ENCODE measurements at places on chromosomes 13 and 19.

DNA sequence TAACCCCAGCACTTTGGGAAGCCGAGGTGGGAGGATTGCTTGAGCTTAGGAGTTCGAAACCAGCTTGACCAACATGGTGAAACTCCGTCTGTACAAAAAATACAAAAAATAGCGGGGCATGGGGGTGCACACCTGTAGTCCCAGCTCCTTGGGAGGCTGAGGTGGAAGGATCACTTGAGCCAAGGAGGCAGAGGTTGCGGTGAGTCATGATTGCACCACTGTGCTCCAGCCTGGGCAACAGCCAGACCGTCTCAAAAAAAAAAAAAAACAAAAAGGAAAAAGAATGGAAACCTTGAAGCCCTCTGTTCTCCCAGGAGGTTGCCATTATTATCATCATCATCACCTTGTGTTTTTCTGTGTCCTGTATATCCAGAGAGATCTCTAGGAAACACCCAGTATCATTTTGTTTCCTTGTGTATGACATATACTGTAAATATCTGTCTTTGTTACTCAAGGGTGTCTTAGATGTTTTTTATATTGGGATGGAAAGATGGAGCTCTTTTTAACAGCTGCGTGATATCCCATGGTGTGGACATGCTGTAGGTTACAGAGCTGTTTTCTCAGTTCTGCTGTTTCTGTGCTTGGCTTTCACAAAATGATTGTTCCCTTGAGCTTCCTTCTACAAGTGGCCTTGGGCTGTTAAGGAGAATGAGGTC is 11.8 kb downstream of the CHAF1A start:
- ATAC-seq, result no peak

DNA sequence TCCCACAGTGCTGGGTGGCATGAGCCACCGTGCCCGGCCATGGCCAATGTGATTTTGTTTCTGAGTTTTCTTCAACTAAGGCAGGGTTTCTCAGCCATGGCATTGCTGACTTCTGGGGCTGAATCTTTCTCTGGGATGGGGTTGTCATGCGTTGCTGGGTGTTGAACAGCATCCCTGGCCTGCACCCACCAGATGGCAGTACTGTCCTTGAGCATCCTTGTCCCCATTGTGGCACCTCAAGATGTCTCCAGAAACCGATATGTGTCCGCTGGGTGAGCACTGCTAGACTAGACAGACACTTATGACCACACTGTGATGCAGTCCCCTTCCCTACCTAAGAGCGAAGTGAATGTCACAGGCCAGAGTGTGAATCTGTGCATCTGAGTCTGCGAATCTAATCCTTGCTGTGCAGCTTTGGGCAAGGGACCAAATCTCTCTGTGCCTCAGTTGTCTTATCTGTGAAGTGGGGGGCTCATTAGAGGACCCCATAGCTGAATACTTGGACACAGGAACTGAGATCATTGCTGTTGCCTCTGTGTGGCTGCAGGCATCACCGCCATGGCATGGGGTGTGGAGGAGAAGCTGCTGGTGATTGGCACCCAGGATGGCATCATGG is 50.3 kb upstream of the SIN3B start:
- ATAC-seq, result no peak

DNA sequence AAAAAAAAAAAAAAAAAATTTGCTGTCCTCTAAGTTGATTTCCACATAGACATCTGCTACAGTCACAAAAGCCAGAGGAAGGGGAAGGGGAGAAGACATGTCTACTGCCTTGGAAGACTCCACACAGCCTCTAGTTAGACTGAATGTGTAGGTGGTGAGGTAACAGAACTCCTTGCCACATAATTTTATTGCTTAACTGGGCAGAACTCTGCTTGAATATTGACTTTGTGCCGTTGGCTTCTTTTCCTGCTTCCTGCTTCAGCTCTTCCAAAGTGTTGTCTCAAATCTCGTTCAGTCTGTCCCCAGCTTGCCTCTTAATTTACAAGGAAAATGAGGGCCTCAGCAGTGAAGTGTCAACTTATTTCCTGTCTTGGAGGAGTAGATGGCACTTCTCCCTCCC is 37.1 kb downstream of the ESD start:
- ATAC-seq, result no peak

GRCh38 chr19:28829359-28829758 is 383.6 kb downstream of the UQCRFS1 start:
- no peak for ATAC-seq

- ATAC-seq, result no peak
These were observed 774 bp downstream of the CACNG6 start for GRCh38 chr19:53992211-53992610.

DNA sequence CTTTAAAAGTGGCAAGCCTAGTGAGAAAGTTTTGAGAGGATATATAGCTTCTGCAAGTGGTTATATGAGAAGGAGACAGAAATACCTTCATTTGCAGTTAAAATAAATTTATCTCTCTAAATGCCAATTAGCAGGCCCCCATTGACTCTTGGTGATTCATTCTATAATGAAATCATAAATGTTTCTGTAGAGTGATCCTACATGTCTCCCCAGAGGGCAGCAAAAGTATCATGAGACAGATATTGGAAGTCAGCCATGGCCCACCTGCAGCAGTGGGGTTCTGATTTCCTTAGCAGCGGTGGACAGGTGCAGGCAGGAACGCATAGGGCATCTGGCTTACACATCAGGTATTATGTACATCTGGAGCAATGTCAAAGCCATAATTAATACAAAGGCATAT is 385.4 kb upstream of the SLC10A2 start:
- ATAC-seq, result peak; percentile 33

- no peak for ATAC-seq
These were observed 188.7 kb downstream of the LHFPL6 start for GRCh38 chr13:39414339-39414738.

Data from motor neuron (in vitro differentiated cells).